RPMI7951 (cell line): ENCODE measurements at places on chromosomes 7 and 10. TPM values are rescaled to one million over a fixed set of nuclear protein-coding genes. Genes with fewer than 3 reads are reported as not detected.

DNA sequence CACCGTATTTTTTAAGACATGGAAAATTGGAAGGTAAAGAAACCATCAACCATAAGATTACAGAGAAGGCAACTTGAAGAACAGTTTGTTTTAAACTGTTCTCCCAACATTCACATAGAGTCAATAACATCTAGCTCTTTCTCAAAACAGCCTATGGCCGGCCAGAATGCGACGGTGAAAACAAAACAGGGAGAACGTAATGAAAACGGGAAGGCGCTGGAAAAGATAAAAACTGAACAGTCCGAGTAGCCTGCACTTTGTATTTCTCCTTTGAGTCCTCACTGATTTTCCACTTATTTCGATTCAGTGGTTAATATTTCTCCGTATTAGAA lies 637 bp downstream of the MICU1 start:
- DNase-seq = no peak

Gene NKX1-2
- not detected in 2 replicates for total RNA-seq

DNA sequence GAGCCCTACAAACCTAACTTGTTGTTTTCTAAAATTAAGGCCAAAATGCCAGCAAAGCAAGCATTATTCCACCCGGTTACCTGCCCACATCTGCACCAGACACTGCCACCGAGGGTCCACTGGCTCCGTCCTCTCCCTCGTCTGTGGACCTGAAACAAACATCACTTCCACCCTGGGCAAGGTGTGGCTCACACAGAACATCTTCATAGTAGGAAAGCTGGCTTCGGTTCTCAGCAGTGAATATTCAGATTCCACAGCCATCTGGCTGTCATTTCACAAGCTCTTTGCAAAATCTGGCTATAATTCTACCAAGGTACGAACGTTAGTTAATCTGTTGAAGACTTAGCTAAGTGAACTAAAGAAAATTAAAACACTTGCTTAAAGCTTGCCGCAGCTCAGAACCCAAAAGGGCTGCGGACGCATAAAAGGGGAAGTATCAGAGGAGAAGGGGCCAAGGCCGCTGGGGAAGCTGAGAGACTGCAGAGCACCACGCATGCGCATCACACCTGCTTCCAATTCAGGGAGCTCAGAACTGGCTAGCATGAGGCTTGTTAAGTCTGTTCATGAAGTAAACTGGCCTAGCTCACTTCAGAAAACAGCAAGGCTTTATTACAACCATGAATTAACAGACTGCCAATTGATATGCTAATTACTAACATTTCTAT lies 46.1 kb downstream of the PTPRN2 start:
- no peak for DNase-seq

GRCh38 chr10:2798336-2799022 lies 268.9 kb upstream of the PFKP start:
- no peak for DNase-seq

Gene RBP3
- total RNA-seq = not detected in 2 replicates

GRCh38 chr10:63711867-63712716 lies 190.9 kb downstream of the REEP3 start:
- peak; percentile 99 for DNase-seq

Gene NXPH1
- total RNA-seq = not detected in 2 replicates

- DNase-seq = peak; percentile 75
These were observed 30.9 kb upstream of the ITGB8 start for GRCh38 chr7:20299647-20300312.

DNA sequence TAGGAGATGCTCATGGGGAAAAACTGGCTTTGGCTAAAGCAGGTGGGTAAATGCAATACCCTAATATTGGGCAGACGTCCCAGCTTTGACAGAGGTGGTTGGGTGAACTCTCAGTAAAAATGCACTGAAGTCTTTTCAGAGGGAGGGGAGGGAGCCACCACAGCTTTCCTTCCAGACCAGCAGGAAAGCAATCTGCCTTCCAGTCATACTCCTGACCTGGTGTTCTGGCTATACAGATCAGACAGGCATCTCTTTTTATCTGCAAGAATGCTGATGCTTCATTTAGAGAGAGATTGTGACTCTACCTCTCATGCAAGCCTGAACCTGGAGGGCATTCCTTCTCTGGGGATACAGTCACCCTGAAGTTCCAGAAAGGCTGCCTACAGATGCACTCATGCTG lies 52.6 kb upstream of the ICA1 start:
- no peak for DNase-seq

GRCh38 chr10:119396008-119396708 lies 146.4 kb downstream of the RGS10 start:
- DNase-seq = no peak

DNA sequence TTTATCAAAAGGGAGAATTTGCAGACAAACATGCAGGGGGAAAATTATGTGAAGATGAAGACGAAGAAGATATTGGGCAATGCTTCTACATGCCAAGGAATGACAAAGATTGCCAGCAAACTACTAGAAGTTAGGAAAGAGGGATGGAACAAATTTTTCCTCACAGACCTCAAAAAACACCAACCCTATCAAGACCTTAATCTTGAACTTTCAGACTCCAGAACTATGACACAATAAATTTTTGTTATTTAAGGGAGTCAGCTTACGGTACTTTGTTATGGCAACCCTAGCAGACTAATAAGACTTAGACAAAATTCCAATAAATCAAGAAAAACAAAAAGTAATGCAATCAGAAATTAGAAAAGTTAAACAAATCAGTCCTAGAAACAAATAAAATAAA lies 280.0 kb upstream of the GNAI1 start:
- DNase-seq = no peak

Gene LRIT1
- not detected in 2 replicates for total RNA-seq

DNA sequence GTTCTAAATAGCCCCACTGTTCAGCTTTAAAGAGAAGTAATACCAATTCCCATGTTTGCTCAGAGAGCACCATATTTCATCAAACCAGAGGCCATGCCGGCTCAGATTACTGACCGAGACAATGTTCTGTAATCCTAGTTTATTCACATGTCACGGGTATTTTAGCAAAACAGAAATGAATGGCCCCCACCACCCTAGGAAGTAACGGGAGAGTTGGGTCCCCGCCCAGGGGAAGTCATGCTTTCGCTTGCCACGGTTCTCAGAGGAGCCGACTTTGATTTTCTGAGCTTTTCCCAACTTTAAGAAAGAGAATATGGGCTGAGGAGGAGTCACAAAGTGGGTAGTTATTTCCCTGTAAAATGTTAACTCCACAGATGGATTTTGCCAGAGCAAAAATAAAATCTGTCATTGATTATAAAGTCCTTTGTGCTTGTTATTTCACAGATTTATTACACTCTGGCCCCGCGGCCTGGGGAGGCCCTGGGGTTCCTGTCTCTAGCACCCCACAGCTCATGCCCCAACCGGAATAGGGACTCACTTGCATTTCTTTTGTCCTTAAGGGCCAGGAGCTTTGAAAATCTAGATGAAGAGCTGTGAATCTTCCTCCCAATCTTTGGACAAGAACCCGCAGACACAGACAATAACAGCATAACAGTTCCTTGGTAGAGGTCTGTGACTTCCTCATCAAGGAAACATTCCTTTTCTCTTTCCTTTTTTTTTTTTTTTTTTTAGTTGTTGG lies 3.7 kb upstream of the GDF10 start:
- no peak for DNase-seq

Gene BCL7B
- total RNA-seq = 32.8 and 33.1 TPM in 2 replicates

- no peak for DNase-seq
These were observed 572.5 kb upstream of the FOXK1 start for GRCh38 chr7:4109481-4110110.

DNA sequence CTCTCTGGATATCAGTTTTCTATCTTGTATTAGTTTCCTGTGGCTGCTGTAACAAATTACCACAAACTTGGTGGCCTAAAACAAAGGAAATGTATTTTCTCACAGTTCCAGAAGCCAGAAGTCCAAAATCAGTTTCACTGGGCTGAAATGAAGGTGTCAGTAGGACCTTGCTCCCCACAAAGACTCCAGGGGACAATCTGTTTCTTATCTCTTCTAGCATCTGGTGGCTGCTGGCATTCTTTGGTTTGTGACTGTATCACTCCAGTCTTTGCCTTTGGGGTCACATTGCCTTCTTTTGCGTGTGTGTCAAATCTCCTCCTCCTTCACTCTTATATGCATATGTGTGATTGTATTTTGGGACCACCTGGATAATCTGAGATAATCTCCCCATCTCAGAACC lies 153.0 kb upstream of the PRPS1L1 start:
- DNase-seq = no peak

- DNase-seq = peak; percentile 55
These were observed 247.9 kb upstream of the PTN start for GRCh38 chr7:137591421-137591837.

GRCh38 chr7:117567781-117568180 lies 88.0 kb downstream of the CFTR start:
- no peak for DNase-seq

DNA sequence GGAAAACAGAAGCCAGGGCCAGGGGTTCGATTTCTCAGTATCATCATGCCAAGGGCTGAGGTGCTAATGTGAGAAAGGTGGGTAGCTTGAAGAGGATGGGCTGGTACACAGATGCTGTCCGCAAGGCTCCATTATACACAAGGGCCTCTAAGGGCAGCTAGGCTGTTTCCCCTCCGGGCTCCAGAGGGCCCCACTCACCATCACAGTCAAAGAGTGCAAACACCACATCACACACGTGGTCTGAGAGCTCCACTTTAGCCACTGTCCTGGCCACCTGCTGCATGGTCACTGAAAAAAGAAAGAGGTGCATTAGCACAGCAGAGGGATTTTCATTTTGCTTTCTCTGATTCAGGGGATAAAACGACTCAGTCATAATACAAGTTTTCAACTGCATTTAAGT lies 20.9 kb upstream of the DNAJB12 start:
- no peak for DNase-seq

Gene CHST15
- 26.2 and 36.4 TPM in 2 replicates for total RNA-seq

GRCh38 chr10:126437635-126438406 lies 49.5 kb upstream of the ADAM12 start:
- peak; percentile 41 for DNase-seq

Gene ASCC1
- 33.3 and 40.3 TPM in 2 replicates for total RNA-seq

GRCh38 chr10:70074165-70074564 lies 21.5 kb downstream of the MACROH2A2 start:
- DNase-seq = no peak

Gene MORN4
- 2.2 and 3.7 TPM in 2 replicates for total RNA-seq

GRCh38 chr10:30052062-30052461 lies 7.3 kb downstream of the JCAD start:
- peak; percentile 34 for DNase-seq

DNA sequence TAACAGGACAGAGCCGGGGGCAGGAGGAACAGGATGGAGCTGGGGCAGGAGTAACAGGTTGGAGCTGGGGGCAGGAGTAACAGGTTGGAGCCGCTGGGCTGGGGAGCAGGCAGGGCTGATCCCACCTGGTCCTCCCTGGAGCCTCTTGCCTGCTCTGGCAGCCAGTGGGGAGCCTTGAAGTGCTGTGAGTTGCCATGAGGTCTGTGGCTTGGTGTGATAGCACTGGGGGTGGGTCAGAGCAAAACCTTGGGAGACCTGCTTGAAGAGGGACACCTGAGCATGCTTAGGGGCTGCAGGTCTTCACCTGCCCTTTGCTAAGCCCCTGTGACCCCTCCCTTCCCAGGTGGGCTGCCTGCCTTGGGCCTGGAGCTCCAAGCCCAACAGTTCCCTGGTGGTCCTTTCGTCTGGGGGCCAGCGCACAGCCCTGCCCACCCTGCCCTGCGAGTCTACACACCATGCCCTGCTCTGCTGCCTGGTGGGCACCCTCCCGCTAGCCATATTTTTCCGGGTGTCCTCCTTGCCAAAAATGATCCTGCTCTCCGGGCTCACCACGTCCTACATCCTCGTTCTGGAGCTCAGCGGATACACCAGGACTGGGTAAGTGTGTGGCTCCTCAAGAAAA lies 111.6 kb downstream of the ADCY1 start:
- DNase-seq = no peak

- DNase-seq = no peak
These were observed 204.7 kb upstream of the VSTM2A start for GRCh38 chr7:54337466-54337865.

DNA sequence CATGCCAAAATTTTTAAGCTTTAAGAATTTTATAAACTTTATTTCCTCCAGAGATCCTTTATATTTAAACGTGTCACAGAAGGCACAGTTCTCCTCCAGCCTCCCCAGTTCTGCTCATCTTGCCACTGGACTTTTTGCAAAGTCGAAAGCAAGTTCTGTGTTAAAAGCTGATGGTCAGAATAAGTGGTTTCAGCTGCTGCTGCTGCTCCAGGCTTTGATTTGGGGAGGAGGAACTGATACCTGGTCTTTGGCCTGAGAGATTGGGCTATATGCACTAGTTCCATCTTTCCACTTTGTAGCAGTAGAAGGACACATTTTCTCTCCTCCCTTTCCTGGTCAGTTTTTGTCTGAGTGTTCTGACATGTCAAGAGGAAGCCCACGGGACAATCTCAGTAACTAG lies 435.9 kb upstream of the PHF14 start:
- DNase-seq = no peak

GRCh38 chr7:40866601-40867000 lies 731.8 kb downstream of the SUGCT start:
- DNase-seq = peak; percentile 48

DNA sequence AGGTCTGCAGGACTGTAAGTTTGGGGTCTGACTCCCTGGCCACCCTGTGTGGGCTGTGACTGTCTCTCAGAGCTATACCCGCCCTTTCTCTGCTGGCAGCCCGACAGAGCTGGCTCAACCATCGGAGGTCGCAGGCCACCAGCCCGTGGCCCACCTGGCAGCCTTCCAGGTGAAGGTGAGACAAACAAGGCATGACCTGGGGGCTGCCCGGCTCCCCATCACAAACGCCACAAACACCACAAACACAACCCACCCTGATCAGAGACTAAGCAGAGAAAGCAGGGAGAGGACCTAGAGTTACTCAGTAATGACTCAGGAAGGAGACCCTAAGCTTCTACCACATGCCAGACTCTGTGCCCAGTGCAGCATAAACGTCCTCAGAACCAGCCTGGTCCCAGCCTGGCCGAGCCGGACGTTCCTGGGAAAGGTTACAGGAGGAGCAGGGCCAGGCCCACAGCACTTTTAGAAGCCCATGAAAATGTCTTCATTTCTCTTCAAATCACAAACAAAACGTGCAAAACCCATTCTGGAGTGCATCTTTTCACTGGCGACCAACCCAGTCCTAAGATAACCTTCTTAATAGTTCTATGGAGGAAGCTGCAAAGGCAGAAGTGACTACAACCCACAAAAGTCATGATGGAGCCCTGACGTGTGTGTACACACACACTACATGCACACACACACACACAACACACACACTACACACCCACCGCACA lies 66.8 kb downstream of the MKI67 start:
- DNase-seq = no peak
